DMS53 (cell line): ENCODE measurements at places on chromosomes 16 and 17.
A peak's percentile ranks its signal among the peaks of the same experiment; 100 is the strongest.

- DNase-seq: no peak
Measured at GRCh38 chr16:35753559-35754390, 2294.4 kb downstream of the TP53TG3F start.

DNA sequence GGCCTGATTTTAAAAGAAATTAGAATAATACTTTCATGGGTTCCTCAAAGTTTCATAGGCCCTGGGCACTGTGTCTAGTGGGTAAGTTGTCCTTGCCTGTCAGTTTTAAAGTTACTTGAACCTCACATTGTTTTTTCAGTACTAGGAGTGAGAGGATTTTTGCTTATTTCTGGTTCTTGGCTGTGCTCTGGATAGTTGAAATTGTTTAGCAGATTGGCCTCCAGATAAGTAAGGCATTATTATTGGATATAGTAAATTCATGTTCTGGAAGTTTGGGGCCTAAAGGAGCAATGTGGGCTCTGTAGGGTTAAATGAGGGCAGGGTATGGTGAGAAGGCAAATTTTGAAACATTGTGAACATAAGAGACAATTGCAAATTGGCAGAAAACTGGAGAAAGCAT is 78.5 kb downstream of the WNT3 start:
- DNase-seq: no peak

DNA sequence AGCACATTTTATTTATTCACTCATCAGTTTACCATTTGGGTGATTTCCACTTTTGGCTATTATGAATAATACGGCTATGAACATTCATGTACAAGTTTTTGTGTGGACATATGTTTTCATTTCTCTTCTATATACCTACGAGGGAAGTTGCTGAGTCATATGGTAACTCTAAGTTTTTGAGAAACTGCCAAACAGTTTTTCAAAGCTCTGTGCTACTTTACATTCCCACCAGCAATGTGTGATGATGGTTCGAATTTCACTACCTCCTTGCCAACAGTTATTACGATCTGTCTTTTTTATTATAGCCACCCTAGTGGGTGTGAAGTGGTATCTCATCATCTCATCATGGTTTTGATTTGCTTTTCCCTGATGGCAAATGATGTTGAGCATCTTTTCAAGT is 63.7 kb upstream of the MRTFB start:
- DNase-seq: peak; percentile 14

GRCh38 chr17:83034525-83034924 is 44.9 kb upstream of the METRNL start:
- no peak for DNase-seq

DNA sequence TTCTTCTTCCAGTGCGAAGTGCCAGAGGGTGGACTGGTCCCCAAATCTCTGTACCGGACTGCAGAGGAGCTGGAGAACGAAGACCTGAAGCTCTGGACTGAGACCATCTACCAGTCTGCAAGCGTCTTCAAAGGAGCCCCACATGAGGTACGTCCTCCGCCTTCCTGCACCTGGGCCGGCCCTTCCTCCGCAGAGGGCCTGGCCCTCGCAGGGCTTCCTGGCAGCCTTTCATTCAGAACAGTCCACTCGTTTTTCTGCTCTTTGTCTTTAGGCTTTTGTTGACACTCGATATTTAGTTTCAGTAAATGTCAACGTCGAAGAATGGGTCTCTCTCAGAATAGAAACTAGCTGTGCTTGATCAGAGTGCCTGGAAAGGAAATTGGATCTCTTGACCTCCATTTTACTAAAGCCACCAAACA is 68.6 kb downstream of the SEC14L1 start:
- peak; percentile 65 for DNase-seq

GRCh38 chr16:78106686-78107085 is 7.2 kb downstream of the WWOX start:
- DNase-seq: no peak
